Forelimb muscle (tissue), 1 donor: ENCODE measurements at places on chromosomes 1 and 21. TPM values are rescaled to one million over a fixed set of nuclear protein-coding genes. Genes with fewer than 3 reads are reported as not detected.

DNA sequence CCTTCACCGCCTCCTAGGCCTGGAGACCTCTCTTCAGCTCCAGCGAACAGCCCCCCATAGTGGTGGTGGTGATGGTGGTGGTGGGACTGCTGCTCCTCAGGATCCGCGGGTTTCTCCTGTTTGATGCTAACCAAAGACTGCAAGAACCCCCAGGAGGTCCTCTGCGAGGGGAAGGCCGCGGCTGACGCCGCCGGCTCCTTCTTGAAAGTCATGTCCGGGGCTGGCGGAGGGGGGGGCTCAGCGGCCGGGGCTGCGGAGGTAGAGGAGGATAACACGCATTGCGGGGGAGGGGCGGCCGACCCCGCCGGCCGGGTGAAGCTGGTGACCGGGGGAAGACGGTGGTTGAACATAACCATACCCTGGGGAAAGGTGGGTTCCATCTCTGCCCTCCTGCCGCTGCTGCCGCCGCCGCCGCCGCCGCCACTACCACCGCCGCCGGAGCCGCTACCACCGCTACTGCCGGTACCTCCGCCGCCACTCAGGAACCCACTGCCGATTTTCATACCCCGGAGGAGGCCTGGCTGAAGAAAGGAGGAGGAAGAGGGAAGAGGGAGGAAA, 554 bp downstream of the ZNF281 start:
- DNase-seq = no peak

DNA sequence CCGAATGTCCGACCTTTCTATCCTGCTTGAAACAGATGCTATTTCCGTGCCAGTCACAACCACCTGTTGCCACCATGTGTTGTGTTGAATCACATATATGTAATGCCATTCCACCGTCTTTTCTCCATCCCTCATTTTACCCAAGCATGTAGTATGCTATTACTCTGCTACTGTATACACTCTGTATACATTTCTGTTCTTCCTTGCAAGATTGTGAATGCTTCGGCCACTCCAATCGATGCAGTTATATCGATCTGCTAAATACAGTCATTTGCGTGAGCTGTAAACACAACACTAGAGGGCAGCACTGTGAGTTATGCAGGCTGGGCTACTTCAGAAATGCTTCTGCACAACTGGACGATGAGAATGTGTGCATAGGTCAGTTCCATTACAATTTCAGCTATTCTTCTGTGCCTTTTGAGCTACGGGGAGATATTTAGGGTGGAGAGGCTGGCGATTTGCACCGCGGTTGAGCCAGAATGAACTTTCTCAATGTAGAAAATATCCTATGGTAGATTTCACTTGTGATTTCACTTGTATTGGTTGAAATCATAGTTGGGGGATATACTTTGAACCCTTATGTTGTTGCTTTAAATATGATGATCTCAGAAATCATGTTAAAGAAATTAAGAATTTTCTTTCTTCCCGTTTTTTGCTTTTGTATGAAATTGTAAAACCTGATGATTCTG, 289.8 kb downstream of the NTNG1 start:
- no peak for DNase-seq

- DNase-seq = no peak
Measured at GRCh38 chr1:242826701-242827336, 302.3 kb upstream of the PLD5 start.

GRCh38 chr1:84613026-84613425, 38.8 kb upstream of the CTBS start:
- DNase-seq = no peak

- DNase-seq = no peak
Measured at GRCh38 chr1:43306688-43307457, 6.1 kb downstream of the TIE1 start.

- no peak for DNase-seq
Measured at GRCh38 chr1:38055398-38055797, 8.8 kb upstream of the POU3F1 start.

DNA sequence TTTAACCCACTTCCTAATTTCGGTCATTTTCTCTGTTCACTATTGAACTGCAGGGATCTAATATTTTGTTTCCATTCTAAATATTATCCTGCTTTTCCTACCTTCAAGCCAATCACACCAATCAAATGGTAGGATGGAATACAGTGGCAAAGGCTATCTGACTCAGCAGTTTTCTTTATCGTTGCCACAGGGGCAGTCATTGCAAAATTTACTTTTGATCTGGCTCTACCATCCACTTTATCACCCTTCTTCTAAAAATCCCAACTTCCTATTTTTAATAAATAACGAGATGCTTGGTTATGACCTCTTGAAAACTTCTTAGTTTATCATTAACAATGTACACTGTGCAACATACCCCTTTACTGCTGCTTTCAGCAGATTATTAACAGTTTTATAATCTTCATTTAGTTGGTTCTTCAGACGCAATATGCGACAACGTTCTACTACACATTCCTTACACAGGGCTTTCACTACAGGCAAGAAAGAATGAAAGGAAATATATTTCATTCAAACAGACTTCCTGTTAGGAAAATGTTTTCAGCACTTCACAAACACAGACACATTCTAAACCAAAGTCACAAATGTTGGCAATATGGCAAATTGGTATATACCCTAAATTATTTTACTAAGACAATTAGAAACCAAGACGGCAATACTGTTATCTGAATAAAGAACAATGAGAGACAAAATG, 52.3 kb upstream of the RAP1GAP start:
- no peak for DNase-seq

GRCh38 chr1:119613769-119614720, 34.0 kb downstream of the ZNF697 start:
- peak; percentile 54 for DNase-seq

- no peak for DNase-seq
Measured at GRCh38 chr1:56755911-56756310, 63.3 kb downstream of the FYB2 start.

- DNase-seq = no peak
Measured at GRCh38 chr1:15627343-15627988, 10.2 kb downstream of the DDI2 start.

- DNase-seq = no peak
Measured at GRCh38 chr1:247110627-247111258, 6.6 kb upstream of the ZNF669 start.

GRCh38 chr1:85168884-85169283, 31.9 kb downstream of the SYDE2 start:
- DNase-seq = no peak

DNA sequence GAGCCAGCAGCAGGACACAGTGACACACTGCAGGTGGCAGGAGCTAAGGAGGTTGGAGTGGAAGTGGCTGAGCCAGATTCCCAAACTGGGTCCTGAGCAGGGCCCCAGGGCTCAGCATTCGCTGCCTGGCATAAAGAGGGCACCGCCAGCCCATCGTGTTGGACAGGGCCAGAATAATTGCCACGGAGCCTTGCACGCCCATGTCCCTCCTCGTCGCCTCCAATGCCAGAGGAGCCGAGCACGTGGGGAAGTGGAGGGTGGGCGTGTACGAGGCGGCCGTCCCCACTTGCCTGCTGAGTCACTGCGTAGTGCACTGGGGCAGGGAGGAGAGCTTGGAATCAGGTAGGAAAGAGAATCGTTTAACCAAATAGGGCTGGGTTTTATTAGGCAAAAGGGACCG, 26.1 kb upstream of the LRRC47 start:
- no peak for DNase-seq

GRCh38 chr21:46109313-46110221, 11.7 kb downstream of the COL6A2 start:
- DNase-seq = no peak

DNA sequence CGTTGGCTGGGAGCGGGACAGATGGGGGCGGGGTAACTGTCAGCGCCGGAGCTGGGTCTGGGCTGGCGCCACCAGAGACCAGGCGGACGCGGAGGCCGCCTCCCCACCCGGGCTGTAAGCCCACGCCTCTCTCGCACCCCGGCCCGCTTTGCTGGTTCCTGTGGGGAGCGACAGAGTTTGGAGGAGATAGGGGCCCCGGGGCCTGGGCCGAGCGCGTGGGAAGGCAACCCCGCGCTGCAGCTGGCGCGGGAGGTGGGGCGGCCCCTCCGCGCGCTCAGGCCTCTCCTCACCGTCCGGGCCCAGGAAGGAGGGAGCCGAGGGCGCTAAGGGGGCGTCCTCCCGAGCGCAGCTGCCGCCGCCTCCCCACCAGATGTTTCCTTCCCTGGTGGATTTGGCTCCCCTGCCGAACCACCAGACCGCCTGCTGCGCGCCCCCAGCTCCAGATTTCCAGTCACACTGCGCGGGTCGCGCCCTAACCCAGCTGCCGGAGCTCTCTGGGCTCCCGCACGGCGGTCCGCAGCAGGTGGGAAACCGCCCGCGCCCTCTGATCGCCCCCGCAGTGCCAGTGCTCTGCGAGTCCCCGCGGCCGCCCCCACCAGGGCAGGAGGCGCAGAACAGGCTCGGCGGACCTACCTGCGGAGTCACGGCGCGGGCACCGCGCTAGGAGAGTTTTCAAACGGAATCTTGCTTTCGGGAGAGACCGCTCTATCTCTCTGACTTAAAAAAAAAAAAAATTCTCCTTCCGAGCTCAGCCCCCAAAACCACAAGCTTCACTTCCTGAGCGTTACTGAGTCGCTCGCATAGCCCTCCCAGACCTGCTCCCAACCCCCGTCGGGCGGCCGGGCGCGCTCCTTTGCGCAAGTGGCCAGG, 1.1 kb downstream of the GFI1 start:
- no peak for DNase-seq

DNA sequence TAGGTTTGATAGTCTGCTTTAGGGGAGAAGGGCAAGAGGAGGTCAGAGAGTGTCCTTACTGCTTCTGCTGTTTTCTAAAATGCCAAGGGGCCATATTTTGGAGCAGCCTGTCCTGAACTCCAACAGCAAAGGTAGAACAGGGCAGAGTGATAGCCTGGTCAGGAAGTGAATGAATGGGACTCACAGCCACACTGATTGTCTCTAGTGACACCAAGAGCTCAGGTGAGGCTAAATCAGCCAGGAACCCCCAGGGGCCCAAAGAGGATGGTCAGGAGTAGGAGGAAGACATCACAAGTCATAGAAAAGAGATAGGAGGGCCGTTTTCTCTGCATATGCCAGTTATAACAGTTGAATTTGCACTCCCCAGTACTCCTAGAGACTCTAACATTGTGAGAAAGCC, 97.4 kb upstream of the DUSP10 start:
- DNase-seq = no peak

- no peak for DNase-seq
Measured at GRCh38 chr1:190679983-190680382, 202.3 kb upstream of the BRINP3 start.

DNA sequence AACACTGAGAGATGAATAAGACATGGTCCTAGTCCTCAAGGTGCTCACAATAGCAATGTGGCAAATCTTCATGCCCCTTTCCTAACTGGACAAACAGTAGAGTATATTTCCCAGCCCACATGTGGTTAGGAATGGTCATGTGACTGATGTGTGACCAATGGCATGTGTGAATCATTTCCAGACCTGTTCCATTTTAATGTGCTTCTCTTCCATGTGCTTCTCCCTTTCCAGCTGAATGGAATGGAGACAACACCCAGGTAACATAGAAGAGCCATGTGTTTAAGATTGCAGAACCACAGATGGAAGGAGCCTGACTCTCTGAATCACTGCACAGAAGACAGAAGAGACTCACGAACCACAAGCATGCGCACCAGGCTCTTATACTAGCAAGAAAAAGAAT, 409.9 kb upstream of the NFIA start:
- no peak for DNase-seq

The GFI1 gene
- 0.20 TPM for polyA plus RNA-seq

The ADGRL4 gene
- 11.9 TPM for polyA plus RNA-seq

The RNU11 gene
- not detected for polyA plus RNA-seq

The TSTD1 gene
- polyA plus RNA-seq = 23.6 TPM

The RGS8 gene
- 0.04 TPM for polyA plus RNA-seq

The C1orf87 gene
- polyA plus RNA-seq = 0.80 TPM

The PLEKHA6 gene
- 3.0 TPM for polyA plus RNA-seq

The LINGO4 gene
- 0.47 TPM for polyA plus RNA-seq

The TMEM125 gene
- polyA plus RNA-seq = not detected

The UMODL1 gene
- polyA plus RNA-seq = not detected

The RORC gene
- polyA plus RNA-seq = 10.8 TPM

The TMPRSS15 gene
- 1.4 TPM for polyA plus RNA-seq
